ENCODE measurements at places on chromosomes 11 and 22.

DNA sequence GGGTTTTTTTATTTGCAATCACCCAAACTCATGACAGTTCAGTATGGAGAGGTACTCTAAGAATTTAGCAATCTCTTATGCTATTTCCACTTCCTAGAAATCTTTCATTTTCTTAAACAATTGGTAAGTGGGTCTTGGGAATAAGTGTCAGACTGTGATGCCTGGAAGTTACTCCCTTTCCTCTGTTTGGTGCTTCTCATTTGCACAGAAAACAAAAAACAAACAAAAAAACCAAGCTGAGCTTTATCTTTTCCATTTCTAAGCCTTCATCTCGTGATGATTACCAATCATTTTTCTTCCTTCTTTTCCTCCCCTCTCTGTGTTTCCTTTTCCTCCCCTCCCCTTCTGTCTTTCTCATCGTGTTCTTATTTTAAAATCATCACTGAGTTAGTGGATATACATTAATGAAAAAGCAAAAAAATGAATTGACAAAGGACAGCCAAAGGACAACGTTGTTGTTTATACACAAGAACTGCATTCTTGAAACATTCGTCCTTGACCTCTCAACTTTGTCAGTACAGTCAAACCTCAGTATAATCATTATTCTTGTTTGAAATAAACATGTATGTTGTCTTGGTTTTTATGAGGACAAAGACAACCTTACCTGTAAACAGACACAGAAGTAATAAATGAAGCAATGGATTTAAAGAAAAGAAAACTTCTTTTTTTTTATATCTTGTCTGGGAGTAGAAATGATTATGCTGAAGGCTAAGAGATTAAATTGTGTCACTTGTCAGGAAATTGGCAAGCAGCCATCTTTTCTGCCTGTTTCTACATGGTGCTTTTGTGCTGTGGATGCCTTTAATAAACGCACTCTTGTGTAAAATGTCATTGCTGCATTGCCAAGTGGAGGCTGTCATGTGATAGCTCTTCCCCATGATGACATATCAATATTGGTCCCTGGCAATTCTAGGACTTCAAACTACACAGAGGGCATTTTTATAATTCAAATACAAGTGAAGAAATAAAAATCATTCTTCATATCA, 803.2 kb upstream of the CCDC90B start:
- no peaks in the 10 kb centered on the region for H3K27me3 ChIP-seq
- no peak overlapping the region for H3K4me3 ChIP-seq
- no peaks in the 10 kb centered on the region for H3K4me1 ChIP-seq
- H3K36me3 ChIP-seq: no peaks in the 10 kb centered on the region

DNA sequence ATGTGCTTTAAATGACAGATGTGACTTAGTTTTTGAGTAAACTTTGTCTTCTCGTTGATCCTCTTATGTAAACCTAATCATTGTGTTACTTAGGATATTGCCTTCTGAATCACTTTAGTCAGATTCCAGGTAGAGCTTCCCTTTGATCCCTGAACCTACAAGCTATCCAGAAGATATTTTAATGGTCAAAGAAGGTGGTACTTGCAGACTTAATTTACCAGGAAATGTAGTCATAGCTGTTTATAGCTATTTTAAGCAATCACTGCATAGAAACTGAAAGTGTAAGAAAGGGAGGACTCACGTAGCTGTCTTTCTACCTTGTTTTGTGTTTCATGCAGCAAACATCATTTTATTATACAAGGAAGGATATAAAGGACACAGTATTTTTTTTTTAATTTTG, 189.5 kb downstream of the DDX10 start:
- H3K4me3 ChIP-seq: peak overlapping the region; percentile 74
- H3K27me3 ChIP-seq: no peaks in the 10 kb centered on the region
- peak overlapping the region; percentile 96 for H3K27ac ChIP-seq

DNA sequence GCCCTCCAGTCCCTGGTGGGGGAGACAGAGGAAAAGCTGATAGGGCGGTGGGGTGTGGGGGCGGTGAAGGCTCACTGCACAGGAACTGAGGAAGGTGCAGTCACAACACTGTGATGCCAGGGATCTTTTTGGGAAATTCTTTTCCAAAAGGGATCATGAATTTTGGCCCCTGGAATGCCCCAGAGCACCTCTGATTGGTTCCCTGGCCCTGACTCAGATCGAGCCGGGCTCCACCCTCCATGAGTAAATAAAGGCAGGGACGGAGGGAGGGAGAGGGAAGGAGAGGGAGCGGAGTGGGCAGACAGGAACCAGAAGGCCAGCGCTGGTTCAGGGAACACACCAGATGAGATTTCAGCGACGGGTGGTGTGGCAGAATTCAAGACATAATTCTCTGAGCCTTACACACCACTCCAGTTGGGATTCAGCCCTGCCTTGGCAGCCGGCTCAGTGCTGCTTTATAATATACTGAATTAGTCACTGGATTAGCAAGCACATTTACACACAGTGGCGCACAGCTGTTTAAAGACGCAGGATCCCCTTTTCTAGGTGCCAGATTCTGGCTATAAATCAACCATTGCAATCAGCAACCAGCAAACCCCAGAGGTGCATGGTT, 80.3 kb downstream of the ETS1 start:
- H3K27ac ChIP-seq: peak overlapping the region; percentile 89
- no peak for DNase-seq
- peaks cover 96% of the 10 kb centered on the region for H3K4me1 ChIP-seq
- H3K27me3 ChIP-seq: no peaks in the 10 kb centered on the region

- no peak for DNase-seq
- H3K27me3 ChIP-seq: peaks cover 15% of the 10 kb centered on the region
- no peaks in the 10 kb centered on the region for H3K4me1 ChIP-seq
- no peak overlapping the region for H3K4me3 ChIP-seq
Observed at GRCh38 chr22:39276440-39277141, 31.8 kb upstream of the PDGFB start.

DNA sequence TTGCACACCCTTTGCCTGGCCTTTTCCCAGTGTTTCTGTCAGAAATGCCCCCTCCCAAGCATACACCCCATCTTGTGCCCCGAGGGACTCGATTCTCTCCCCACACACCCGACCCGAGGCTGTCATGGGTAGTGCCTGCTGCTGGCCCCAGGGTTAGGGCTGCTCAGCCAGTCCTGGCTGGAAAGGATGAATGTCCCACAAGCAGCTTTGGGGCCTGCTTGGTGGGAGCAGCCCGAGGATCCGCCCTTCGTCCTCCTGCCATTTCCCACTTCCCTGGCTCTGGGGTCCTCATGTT, 55.0 kb upstream of the PRODH start:
- H3K4me3 ChIP-seq: no peak overlapping the region
- H3K27me3 ChIP-seq: no peaks in the 10 kb centered on the region
- no peaks in the 10 kb centered on the region for H3K4me1 ChIP-seq
- no peak overlapping the region for H3K27ac ChIP-seq

GRCh38 chr11:108852701-108853100, 187.8 kb downstream of the DDX10 start:
- peak overlapping the region; percentile 36 for H3K27ac ChIP-seq
- peaks cover 7% of the 10 kb centered on the region for H3K36me3 ChIP-seq
- H3K4me1 ChIP-seq: peaks cover 32% of the 10 kb centered on the region
- no peak for DNase-seq
- H3K27me3 ChIP-seq: no peaks in the 10 kb centered on the region

DNA sequence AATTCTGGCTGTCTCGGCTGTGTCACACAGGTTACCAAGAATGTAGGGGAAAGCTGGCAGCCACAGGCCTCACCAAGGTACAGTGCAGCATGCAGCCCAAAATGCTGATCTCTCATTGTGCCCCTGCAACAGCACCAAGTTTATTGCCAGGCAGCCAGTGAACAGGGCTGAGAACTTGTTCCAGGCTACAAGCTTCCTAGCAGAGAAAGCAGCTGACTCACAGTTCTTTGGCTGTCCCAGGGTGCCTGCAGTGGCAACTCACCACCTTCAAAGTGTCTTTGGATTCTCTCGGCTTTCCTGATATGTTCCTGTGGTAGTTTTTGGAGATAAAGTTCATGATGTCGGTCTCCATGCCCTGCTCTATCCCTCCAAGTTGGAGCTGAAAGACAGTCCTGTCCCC, 719.1 kb upstream of the ANO3 start:
- no peak for DNase-seq
- H3K4me1 ChIP-seq: no peaks in the 10 kb centered on the region
- H3K27me3 ChIP-seq: no peaks in the 10 kb centered on the region
- H3K27ac ChIP-seq: no peak overlapping the region

DNA sequence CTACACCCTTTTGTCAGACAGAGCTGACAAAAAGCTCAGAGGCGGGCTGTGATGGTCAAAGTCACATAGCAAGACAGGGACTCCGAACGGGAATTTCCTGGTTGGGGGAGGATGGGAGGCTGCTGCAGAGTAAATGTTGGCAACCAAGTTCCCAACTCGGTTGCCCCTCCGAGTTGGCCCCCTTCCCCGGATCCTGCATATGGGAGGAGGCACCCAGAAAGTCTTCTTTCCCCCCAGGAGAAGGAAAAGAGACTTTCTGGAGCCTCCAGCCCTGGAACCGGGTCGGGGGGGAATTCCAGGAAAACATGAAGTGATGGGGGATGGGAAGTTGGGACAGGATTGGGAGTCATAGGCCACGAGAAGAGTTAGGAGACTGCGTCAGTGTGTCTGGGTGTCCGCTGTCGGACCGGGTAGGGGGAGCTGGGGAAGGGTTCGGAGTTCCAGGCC, 614 bp downstream of the SELENOM start:
- H3K4me1 ChIP-seq: peaks cover 9% of the 10 kb centered on the region
- H3K36me3 ChIP-seq: peaks cover 2% of the 10 kb centered on the region
- DNase-seq: no peak
- H3K27me3 ChIP-seq: no peaks in the 10 kb centered on the region

GRCh38 chr22:32319861-32320406, 37.7 kb upstream of the RFPL3 start:
- no peak overlapping the region for H3K4me3 ChIP-seq
- peaks cover 22% of the 10 kb centered on the region for H3K27me3 ChIP-seq
- H3K27ac ChIP-seq: no peak overlapping the region
- H3K36me3 ChIP-seq: no peaks in the 10 kb centered on the region
- DNase-seq: no peak

DNA sequence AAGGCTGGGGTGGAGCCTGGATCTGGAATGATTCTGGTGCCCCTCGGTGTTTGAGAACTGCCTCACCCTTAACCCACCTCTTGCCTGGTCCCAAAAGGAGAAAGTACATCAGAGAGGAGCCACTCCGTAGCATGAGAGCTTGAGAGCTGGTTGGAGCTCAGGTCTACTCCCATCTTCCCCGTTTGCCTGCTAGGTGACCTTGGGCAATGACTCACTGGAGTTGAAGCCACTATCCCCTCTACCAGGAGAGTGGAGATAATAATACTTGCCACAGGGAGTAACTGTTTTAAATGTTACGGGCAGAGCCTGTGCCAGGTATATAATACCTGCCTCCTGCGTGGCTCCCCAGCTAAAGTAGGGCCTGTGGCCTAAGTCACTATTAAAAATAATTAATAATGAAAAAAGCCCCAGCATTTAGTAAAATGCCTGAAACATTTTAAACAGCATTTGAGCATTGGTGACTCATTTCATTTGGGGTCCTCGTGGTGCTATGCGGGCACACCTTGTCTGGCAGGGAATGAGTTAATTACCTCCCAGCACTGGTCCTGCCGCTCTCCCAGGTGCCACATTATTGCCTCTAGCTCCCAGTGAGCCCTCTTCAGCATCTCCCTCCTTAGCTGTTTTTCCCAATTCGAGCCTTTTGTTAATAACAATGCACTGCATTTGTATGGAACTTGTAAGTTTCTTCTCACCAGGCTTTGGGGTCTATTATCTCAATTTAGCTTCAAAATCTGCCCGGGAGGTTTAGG, 22.5 kb downstream of the CYTH4 start:
- no peaks in the 10 kb centered on the region for H3K27me3 ChIP-seq
- H3K27ac ChIP-seq: peak overlapping the region; percentile 100
- H3K4me1 ChIP-seq: peaks cover 93% of the 10 kb centered on the region
- no peak for DNase-seq

DNA sequence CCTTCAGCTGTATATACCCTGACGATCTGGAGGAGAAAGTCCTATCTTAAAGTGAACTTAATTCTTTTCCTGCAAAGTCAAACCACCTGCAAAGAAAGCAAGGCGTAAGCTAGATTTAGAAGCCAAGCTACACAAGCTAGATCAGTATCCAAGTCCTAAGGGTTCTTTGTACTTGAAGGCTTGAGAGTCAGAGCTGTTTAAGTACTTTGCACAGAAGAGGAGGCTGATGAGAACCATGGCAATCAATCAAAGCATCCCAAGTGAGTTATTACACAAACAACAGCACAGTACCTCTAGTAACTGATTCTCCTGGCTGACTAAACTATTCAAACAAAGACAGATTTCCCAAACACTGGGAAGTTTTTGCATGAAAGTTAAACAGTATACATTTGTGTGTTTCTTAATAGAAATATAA, 1.9 kb downstream of the CDON start:
- H3K27me3 ChIP-seq: peaks cover 49% of the 10 kb centered on the region
- DNase-seq: no peak
- no peak overlapping the region for H3K4me3 ChIP-seq
- no peak overlapping the region for H3K27ac ChIP-seq

GRCh38 chr11:76695771-76696170, 25.2 kb upstream of the LRRC32 start:
- H3K27ac ChIP-seq: no peak overlapping the region
- peaks cover 13% of the 10 kb centered on the region for H3K27me3 ChIP-seq
- H3K4me1 ChIP-seq: peaks cover 6% of the 10 kb centered on the region
- no peak for DNase-seq
- no peaks in the 10 kb centered on the region for H3K36me3 ChIP-seq

DNA sequence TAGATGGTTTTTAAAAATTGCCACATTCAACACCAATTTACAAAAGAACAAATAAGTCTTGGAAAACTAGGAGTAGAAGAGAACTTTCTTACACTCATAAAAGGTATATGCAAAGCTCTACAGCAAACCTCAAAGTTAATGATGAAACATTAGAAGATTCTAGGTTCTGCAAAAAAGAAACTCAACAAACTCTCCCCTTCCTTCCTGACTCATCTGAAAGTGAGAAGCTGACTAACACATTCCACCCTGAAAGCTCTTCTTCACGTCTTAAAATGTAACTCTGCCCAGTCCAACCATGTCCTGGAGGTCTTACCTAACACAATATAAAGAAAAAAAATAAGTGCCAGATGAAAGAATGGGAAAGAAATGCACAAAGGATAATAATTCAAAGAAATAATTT, 218.9 kb upstream of the ISX start:
- H3K36me3 ChIP-seq: no peaks in the 10 kb centered on the region
- no peak for DNase-seq
- no peak overlapping the region for H3K27ac ChIP-seq
- H3K4me1 ChIP-seq: no peaks in the 10 kb centered on the region

DNA sequence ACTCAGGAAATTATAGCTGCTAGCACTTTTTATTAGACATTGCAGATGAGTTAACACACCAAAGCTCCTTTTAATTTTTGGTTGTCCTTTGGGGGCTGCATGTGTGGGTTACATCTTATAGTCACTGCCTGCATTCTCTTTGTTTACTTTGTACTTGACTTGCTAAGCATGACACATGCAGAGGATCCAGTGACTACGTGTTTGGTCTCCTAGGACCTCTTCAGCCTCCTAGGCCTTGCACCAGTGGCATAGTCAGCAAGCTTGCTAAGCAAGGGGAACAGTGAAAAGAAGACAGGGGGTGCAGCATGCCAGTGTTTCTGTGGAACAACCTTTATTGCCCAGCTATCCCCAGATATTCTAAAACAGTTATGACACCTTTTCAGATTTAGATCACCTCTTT, 108.2 kb downstream of the PAX6 start:
- H3K27ac ChIP-seq: no peak overlapping the region
- H3K36me3 ChIP-seq: no peaks in the 10 kb centered on the region
- no peak for DNase-seq
- H3K4me1 ChIP-seq: no peaks in the 10 kb centered on the region
- H3K27me3 ChIP-seq: no peaks in the 10 kb centered on the region
- H3K4me3 ChIP-seq: no peak overlapping the region

All from activated CD4-positive, alpha-beta T cell treated with anti-CD3 and anti-CD28 coated beads, Interleukin-2, amount 10 ng/mL, durations not matched to agents 7 days and 5 days (primary cell).